NCI-H1436 treated with DMSO at 0.1 percent for 48 hours (cell line): ENCODE measurements at places on chromosomes 12 and 14.

GRCh38 chr12:74021937-74022336 lies 515.7 kb upstream of the ATXN7L3B start:
- DNase-seq = no peak

GRCh38 chr12:48572326-48572725 lies 2.5 kb upstream of the LALBA start:
- DNase-seq = no peak

DNA sequence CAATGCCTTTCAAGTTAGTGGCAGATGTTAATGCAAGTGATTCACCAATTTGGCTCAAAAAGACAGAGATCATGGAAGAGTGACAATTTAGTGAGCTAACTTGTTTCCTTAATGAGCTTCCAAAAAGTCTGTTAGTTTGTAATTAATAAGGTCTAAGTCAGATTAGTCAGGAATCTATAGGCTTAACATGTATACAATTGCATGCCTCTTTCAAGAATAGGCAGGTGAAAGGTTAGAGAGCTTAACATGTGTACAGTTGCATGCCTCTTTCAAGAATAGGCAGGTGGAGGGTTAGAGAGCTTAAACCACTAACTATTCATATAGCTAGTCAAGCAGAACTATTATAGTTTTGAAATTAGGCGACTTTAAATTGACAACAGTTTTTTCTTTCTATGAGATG lies 663.8 kb downstream of the C12orf50 start:
- no peak for DNase-seq

- DNase-seq = no peak
Measured at GRCh38 chr14:74591899-74592298, 20.1 kb downstream of the LTBP2 start.

- no peak for DNase-seq
Measured at GRCh38 chr12:67826946-67827720, 162.1 kb upstream of the IFNG-AS1 start.

DNA sequence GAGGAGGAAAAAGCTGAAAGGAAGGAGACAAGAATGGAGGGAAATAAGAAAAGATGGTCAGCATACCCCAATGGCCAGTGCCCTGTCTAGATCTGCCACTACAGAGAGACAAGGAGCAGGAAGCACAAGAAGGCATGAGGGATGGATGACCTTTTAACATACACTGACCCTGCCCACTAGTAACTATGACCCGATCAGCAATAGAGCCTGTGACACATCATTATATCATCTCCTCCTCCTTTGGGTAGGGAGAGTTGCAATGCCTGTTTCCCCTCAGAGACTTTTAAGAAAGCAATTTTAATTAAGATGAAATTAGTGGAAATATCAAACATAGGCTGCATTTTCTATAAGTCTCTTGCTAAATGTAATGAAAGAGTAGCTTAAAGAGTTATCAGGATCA lies 4.7 kb upstream of the SLC2A13 start:
- no peak for DNase-seq

- DNase-seq = no peak
Measured at GRCh38 chr12:19778172-19778571, 338.9 kb downstream of the AEBP2 start.

- DNase-seq = no peak
Measured at GRCh38 chr14:34111505-34111904, 160.6 kb upstream of the EGLN3 start.

DNA sequence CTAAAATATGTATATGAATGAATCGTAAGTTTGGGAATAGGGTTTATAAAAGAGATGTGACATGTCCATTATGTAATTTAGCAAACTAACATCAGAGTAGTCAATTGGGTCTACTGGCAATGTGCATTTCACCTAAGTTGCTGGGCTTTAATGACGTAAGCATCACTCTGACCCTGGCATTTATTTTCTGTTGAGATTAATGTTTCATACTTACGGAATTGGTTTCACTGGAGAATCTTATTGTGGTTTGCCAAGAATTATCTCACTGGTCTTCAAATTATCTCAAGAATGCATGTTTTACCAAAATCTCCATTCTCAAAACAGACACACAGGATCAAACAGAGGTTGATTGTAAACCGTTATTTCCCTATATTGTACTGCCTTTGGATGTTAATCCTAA lies 437.1 kb downstream of the NPAS3 start:
- no peak for DNase-seq

- DNase-seq = no peak
Measured at GRCh38 chr14:21712036-21712435, 38.4 kb upstream of the OR4E1 start.

GRCh38 chr12:16112130-16112529 lies 165.4 kb downstream of the SLC15A5 start:
- no peak for DNase-seq

- peak; percentile 17 for DNase-seq
Measured at GRCh38 chr14:64510825-64511671, 6.5 kb downstream of the ZBTB1 start.

- no peak for DNase-seq
Measured at GRCh38 chr12:95805864-95806671, 15.5 kb upstream of the NTN4 start.
